Activated CD4-positive, alpha-beta T cell treated with anti-CD3 and anti-CD28 coated beads, Interleukin-2, amount 10 ng/mL, durations not matched to agents 7 days and 5 days (primary cell): ENCODE measurements at places on chromosomes 6 and 20. TPM values are rescaled to one million over a fixed set of nuclear protein-coding genes. Genes with fewer than 3 reads are reported as not detected.

DNA sequence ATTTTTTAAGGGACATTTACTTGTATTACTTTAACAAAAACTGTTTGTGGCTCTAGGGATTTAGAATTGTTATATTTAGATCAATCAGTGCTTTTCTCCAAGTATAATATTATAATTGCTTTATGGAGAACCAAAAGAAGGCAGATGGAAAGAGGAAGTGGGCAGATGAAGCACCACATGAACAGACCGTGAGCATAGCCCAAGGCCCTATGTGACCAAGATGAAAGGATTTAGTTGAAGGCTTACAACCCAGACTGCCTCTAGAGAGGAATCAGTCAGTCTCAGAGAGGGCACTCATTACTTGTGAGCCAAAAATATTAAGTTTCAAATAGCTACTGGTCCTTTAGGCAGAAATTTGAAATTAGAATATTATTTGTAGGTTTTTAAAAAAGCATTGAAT is 102.3 kb upstream of the IMPG1 start:
- no peak for DNase-seq

DNA sequence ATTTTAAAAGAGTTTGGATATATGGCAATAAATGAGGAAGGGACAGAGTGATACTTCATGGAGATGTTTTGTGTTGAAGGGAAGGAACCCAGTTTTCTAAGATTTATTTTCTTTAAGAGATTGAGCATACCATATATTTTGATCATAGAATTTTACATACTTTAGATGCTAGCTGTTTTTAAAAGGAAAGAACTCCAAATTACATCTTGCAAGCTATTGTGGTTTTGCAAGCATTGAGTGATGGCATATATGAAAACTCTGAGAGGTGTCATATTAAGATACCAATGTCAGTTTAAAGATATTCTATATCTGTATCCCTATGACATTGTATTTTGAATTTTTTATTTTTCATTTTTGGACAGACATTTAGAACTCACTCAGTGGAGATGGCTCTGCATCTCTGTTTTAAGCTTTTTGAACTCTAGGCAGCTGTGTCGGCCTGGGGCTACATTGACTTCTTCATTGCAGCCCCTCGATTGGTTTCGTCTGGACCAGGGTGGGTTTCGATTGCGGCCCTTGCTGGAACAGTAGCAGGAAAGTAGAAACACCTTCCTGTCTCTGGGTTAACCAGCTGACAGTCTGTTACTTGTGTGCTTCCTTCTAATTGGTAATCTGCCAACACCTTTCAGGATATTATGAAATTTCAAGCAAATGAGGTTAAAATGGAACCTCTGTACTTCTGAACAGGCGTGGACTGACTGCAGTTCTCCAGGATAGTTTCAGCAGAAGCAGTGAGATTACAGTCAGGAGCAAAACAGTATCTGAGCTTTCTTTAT is 14.0 kb downstream of the IGF2R start:
- DNase-seq: peak; percentile 37

GRCh38 chr6:40738551-40739193 is 151.5 kb upstream of the LRFN2 start:
- DNase-seq: no peak

The CST7 gene
- 26.7 TPM for total RNA-seq

DNA sequence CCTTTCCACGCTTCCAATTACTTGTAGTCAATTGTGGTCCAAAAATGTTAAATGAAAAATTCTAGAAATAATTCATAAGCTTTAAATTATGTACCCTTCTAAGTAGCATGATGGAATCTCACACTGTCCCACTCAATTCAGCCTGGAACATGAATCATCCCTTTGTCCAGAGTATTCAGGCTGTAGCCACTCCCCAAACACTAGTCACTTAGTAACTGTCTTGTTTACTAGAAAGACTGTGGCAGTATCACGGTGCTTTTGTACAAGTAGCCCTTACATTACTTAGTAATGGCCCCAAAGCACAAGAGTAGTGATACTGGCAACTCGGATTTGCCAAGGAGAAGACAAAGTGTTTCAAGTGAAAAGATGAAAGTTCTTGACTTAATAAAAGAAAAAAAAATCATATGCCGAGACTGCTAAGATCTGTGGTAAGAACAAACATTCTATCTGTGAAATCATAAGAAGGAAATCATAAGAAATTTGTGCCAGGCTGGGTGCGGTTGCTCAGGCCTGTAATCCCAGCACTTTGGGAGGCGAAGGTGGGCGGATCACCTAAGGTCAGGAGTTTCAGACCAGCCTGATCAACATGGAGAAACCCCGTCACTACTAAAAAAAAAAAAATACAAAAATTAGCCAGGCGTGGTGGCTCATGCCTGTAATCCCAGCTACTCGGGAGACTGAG is 168.5 kb upstream of the SIM1 start:
- no peak for DNase-seq

The CD109 gene
- total RNA-seq: 10.8 TPM

GRCh38 chr20:53981752-53982437 is 88.5 kb downstream of the BCAS1 start:
- no peak for DNase-seq

- DNase-seq: peak; percentile 32
Observed at GRCh38 chr6:38997128-38997761, 51.3 kb upstream of the GLP1R start.

GRCh38 chr6:71822625-71823024 is 63.7 kb upstream of the RIMS1 start:
- DNase-seq: no peak

GRCh38 chr6:83221889-83222479 is 28.8 kb downstream of the RWDD2A start:
- DNase-seq: no peak

DNA sequence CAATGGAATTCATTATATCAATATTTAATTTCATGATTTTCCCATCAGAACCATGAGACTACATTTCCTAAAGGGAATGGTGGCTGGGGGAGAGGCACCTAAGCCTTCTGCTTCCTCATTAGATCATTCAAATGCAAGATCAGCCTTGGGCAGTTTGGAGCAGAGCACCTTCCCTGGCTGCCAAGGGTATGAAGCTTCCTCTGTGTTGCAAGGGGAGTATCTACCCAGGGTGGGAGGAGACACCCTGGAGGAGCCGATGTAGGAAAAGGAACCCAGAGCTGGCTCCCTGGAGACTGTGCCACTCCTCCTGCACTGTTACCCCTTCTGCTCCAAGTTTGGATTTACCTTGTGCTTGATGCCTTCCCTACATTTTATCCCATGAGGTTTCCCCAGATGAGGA is 299.7 kb upstream of the PRDM1 start:
- no peak for DNase-seq

GRCh38 chr6:142944124-142945048 is 590 bp downstream of the HIVEP2 start:
- DNase-seq: peak; percentile 92
